ENCODE measurements at places on chromosomes 1 and 21. TPM values are rescaled to one million over a fixed set of nuclear protein-coding genes. Genes with fewer than 3 reads are reported as not detected.

SLC37A1 gene
- 14.0 TPM for total RNA-seq

DNA sequence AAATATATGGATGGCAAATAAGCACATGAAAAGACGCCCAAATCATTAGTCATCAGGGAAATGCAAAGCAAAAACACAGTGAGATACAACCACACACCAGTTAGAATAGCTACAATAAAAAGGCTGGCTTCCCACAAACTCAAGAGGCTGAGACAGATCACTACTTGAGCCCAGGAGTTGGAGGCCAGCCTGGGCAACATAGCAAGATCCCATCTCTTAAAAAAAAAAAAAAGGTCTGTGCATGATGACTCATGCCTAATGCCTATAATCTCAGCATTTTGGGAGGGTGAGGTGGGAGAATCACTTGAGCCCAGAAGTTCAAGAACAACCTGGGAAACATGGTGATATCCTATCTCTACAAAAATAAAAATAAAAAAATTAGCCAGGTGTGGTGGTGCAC lies 19.8 kb downstream of the LDLRAD1 start:
- no peak for DNase-seq

DNA sequence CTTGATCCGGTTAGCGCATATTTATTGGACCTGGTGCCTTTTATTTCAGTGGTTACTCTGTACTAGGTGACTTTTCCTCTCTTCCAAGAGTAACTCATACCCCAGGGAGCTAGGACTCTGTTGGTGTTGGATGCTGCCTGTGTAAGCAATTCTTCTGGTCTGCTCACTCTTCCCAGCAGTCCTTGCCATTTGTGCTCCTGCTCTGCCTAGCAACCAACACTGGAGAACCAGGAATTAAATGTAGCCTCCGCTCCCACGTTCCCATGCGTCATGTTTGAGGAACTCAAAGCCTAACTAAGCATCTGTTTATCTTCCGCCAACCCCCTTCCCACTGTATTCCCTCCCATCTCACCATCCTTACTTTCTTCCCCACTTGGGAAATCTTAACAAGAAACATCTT lies 65.7 kb upstream of the RAVER2 start:
- no peak for DNase-seq

DNA sequence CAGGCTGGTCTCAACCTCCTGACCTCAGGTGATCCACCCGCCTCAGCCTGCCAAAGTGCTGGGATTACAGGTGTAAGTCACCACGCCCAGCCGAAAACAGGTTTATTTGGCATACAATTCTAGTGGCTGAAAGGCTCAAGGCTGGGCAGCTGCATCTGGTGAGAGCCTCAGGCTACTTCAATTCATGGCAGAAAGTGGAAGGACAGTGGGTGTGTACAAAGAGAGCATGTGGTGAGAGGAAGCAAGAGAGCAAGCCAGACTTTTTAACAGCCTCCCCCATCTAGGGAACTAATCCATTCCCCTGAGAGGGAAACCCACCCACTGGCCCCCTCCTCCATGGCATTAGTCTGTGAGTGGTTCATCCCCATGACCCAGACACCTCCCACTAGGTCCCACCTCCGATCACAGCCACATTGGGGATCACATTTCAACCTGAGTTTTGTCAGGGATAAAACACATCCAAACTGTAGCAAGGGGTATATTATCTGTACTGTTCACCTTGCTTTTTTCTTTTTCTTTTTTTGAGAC lies 9.5 kb downstream of the BMP8A start:
- DNase-seq = no peak

- DNase-seq = no peak
Observed at GRCh38 chr1:242004751-242005495, 6.0 kb upstream of the MAP1LC3C start.

GRCh38 chr1:109773900-109774485 lies 10.3 kb upstream of the EPS8L3 start:
- DNase-seq = no peak

SYTL1 gene
- 85.3 TPM for total RNA-seq

- DNase-seq = no peak
Observed at GRCh38 chr1:158422212-158422611, 3.8 kb downstream of the OR10K2 start.

DNA sequence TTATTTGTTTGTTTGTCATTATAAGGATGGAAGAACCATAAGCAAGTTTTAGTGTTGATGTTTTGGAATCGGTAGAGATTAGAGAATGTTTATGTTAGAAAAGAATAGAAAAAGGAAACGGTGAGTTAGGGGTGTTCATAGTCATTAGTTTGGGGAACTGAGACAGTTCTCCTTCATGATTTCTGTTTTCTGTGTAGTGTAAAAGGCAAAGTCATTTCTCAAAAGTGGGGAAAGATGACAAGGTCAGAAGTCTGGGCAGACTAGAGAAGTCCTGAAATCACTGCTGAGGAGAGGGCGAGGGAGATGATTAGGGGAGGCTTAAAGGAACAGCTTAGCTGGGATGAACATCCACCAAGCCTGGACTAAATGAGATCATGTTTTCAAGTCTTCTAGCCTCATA lies 498.9 kb downstream of the TTLL7 start:
- DNase-seq = no peak

DDR2 gene
- 0.18 TPM for total RNA-seq

GRCh38 chr1:64861611-64862010 lies 104.7 kb downstream of the JAK1 start:
- no peak for DNase-seq

- DNase-seq = peak; percentile 74
Observed at GRCh38 chr1:223748405-223748772, 36.0 kb downstream of the CAPN2 start.

DNA sequence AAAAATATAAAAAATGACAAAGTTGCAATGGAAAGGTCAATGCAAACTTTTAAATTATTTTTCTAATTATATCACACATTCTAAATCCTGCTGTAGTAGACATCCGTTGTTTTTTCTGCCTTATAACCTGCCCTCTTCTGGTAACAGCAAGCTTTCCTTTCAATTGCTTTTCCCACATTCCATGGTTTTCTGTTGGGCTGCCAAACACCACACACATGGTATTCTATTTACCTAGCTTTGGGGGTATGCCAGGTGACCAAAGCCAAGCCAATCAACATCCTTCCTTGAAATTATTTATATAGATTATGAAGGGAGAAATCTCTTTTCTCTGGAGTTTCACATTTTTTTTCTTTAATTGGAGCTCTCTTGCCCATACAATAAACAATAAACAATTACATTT lies 3.4 kb upstream of the LAMC1 start:
- no peak for DNase-seq

GRCh38 chr1:110434946-110435345 lies 16.0 kb upstream of the PROK1 start:
- no peak for DNase-seq

- no peak for DNase-seq
Observed at GRCh38 chr1:224301391-224301790, 28.6 kb downstream of the NVL start.

CRYAA gene
- not detected for total RNA-seq

RXRG gene
- total RNA-seq = not detected

CELSR2 gene
- total RNA-seq = 4.0 TPM

Data from activated CD8-positive, alpha-beta memory T cell treated with anti-CD3 and anti-CD28 coated beads, Interleukin-2, amount 10 ng/mL, durations not matched to agents 7 days and 5 days (primary cell).